ENCODE measurements at places on chromosomes 16 and 17. TPM values are rescaled to one million over a fixed set of nuclear protein-coding genes. Genes with fewer than 3 reads are reported as not detected.
A peak's percentile ranks its signal among the peaks of the same experiment; 100 is the strongest.

The ITGAX gene
- polyA plus RNA-seq, result 0.15 TPM

The SLC39A11 gene
- 19.0 TPM for polyA plus RNA-seq

The KCNAB3 gene
- polyA plus RNA-seq, result 2.2 TPM

The CACNG3 gene
- not detected for polyA plus RNA-seq

The CLEC10A gene
- not detected for polyA plus RNA-seq

The DNAH9 gene
- polyA plus RNA-seq, result not detected

The FOXN1 gene
- polyA plus RNA-seq, result not detected

The TMEM256 gene
- polyA plus RNA-seq, result 83.8 TPM

GRCh38 chr16:31561426-31562233, 33.9 kb downstream of the AHSP start:
- no peak for DNase-seq

- DNase-seq, result no peak
Observed at GRCh38 chr16:22375117-22375962, 921 bp upstream of the CDR2 start.

DNA sequence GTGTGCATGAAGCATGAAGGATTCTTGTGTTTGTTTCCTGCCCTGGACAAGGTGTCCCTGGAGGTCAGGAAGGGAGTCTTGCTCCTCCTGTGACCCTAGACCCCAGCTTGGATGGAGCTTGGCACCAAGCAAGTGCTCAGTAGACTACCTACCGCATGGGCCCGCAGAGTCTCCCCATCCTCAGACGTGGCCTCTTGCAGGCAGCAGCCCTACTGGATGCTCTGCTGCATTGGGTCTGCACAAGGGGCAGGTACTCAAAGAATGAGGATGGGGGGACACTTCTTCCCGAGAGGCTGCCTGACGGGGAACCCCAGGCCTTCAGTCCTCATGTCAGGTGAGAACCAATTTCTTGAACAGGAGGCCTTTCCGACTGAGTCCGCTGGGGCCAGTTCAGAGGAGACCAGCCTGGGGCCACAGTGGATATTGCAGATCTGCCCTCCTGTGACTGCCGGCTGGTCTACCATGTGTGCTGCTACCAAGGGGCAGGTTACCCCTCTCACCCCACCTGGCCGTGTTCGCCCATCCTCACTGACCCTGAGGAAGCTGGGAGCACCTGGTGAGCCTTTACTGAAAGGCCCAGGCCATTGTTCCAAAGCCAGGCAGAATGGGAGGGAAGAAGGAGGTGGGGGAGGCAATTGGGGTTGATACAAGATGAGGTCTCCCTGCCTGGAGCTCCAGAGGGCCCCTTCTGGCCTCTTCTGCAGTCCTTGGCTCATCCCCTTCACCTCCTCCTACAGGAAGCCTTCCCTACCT, 206.3 kb downstream of the RAB11FIP4 start:
- DNase-seq, result no peak

DNA sequence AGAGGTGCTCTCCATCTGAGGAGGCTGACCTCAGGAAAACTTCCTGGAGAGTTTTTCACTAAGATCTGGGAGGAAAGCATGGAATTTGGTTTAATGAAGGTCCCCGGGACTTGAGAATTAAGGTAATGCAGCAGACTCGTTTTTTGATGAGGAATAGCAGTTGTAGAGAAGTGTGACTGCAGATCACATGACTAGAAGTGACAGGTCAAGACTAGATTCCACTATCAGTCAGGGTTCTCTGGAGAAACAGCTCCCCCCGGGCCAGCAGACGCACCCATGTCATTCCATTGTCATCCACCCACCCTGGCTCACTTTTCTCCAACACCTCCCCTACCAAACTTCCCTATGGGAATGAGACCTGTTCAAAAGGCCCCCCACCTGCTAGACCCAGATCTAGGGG, 1.9 kb upstream of the DHRS13 start:
- DNase-seq, result no peak

- DNase-seq, result no peak
Observed at GRCh38 chr17:42087736-42088705, 10.3 kb downstream of the ZNF385C start.

DNA sequence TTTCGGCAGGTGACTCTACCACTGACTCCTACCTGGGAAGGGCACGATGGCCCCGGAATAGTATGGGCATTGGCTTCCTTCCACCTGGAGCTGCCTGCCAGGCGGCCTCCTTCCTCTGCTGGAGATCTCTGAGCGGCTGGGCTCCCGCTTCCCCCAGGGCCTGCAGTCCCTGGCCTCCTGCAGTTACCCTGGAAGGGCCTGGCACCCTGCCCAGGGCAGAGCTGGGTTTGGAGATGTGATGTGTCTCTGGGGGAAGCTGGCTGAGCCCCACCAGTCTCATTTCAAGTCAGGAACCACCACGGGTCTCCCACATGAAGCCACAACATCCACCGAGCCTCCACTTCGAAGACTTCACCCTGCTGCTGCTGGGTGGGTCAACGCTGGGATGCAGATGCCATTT, 97.9 kb downstream of the IRF8 start:
- no peak for DNase-seq

DNA sequence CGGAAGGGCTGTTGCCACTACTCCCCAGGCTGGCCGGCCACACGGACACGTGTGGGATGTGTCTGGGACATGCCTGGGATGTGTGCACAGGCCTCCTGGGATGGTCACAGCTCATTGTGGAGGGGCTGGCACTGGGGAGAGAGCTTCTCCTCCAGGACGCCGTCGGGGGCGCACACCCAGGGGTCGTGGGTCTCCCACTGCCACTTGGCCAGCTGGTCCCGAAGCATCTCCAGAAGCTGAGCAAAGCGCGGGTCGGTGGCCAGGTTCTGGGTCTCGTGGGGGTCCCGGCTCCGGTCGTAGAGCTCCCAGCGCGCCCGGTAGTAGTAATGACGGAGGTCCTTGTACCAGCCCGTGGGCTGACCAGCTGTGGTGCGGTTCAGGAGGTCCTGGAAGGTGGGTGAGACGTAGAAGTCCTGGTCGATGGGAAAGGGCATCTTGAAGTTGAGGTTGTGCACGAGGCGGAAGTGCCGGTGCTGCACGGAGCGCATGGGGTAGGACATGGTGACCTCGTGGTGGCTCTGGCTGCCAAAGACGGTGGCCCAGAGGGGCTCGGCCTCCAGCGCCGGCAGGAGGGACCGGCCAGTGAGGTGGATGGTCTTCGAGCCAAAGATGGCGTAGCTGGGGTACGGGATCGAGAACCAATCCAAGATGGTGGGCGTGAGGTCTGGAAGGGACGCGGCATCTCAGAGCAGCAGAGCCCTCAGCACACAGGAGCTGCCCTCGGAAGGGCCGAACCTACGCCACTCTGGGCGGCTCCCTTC, 9.6 kb downstream of the SGSH start:
- DNase-seq, result no peak

- peak; percentile 90 for DNase-seq
Observed at GRCh38 chr16:3819746-3820724, 60.5 kb downstream of the CREBBP start.

DNA sequence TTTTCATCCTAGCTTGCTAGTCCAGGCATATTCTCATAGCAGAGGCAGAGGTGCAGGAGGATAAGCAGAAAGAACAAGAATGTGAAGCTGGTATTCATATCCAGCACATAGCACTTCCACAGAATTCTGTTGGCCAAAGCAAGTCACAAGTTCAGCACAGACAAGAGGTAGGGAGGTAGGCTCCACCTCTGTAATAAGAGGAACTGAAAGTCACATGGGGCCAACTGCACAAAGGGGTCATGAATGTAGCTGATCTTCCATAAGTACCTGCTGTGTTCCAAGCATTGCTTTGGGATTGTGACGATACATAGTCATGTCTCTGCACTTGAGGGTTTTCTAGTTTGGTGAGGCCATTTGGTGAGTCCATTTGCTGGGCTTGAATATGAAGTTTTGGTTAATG, 110.8 kb upstream of the MPHOSPH6 start:
- no peak for DNase-seq

DNA sequence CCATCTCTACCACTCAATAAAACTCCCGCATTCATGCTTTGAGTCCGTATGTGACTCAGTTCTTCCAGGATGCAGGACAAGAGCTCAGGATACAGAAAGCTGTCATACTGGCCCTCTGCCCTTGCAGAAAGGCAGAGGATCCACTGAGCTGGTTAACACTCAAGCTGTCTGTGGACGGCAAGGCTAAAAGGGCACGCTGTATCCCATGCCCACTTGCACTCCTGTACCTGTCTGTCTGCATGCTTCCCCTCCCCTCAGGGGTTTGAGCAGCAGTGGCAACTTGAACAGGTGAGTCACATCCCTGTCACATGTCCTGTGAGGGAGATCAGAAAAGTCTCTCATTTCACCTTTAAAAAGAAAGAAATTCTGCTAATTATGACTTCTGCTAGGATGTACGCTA, 293.8 kb downstream of the HS3ST3B1 start:
- no peak for DNase-seq

GRCh38 chr16:5463820-5464219, 366.2 kb upstream of the EEF2KMT start:
- DNase-seq, result no peak

DNA sequence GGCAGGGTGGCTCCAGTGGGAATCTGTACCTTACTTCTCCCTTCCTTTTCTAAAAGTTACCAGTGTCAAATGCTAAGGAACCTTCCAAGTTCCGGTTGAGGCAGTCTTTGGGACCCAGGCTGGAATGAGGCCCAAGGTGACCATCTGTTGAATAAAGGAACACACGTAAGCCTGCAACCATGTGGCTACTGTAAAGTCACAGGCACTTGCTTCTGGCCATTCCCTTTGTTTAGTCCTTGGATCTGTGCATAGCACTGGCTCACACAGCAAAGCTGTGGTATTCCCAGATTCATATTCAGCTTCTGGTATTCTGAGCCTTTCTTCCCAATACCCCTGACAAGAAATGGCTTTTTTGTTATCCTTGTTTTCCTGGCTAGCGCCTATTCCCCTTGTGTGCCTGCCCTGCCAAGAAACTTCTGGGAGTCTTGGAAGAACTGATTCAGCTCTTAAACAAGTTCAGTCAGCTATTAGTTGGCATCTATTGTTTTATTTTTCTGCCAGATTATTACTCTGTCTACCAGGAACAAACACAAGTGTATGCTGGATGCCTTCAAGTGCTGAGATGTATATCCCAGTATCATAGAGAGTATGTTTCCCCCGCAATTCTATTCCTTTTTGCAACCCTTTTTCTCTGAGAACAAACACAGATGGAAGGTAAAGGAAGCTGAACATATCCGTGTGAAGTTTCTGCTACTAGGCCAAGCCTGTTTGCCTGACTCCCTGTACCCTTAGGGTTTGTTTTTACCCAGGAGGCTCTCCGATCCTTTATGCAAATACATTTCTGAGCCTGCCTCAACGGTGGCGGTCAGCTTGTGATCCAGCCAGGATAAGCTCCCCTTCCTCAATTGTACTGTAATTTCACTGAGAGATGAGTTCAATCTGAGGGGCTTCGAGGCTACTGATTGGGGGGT, 13.2 kb downstream of the TMEM238L start:
- DNase-seq, result no peak

DNA sequence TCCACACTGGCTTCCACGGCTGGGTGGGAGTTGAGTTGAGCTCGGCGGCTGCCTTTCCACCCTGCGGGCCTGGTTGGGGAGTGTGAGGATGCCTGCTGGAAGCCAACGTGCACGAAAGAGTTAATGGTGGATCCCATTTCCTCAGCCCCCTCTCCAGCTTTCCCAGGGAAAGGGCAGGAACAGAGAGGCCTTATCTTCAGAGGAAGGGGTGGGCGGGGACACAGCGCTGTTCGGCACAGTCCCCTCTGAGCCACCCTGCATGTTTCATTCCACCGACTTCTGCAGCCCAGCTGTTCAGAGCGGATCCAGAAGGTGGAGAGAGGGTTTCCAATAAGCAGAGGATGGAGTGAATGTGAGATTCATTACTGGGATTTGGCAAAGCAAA, 295.3 kb downstream of the SEC14L1 start:
- no peak for DNase-seq

DNA sequence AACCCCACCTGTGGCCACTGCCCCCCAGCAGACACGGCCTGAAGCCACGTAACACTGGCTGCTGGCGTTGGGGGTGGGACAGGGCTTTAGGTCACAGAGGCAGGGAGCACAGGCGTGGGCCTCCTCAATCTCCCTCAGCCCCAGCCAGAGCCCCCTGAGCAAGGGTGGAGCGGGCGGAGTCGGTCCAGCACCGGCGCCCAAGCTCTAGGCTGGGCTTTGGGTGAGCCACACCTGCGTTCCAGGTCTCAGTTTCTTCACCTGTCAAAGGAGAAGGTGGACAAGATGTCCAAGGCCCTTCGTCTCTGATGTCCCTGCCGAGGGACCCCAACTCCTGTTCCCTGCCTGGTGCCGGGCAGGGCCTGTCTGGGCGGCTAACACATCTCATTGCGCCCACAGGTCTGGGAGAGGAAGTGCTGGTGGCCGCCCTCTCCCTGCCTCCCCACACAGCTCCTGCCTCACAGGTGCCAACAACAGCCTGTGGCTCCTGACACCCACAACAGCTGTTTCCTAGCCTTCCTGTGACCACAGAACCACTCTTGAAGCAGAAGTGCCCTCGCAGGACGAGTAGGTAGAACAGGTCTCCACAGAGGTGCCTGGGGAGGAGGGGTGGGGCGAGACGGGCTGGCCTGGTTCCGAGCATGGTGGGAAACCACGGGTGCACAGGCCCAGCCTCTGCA, 12.0 kb downstream of the FAM83G start:
- no peak for DNase-seq

GRCh38 chr17:63095879-63096278, 129.8 kb downstream of the TANC2 start:
- no peak for DNase-seq

GRCh38 chr17:81616877-81617276, 20.0 kb downstream of the NPLOC4 start:
- no peak for DNase-seq

DNA sequence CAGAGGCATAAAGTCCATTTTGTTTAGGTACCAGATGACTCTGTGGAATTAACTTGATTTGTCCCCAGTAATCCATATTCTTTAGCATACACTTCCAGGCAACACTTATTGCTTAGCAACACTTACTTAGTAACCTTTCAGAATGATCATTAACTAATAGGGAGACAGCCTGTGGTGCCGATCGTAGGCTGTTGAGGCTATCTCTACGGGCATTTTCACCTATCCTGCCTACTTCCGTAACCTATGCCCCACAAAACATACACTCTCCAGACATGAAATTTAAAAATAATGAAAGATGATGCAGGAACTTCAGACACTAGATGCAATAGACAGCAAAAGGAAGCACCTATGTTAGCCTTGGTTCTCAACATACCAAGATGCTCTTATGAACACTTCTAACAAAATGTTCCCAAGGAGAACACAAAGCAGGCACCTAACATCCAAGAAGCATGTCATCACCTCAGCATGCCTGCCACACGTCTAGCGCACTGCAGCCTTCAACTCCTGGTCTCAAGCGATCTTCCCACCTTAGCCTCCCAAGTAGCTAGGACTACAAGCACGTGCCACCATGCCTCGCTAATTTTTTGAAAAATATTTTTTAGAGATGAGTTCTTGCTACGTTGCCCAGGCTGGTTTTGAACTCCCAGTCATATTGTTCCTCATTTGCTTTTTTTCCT, 34.5 kb downstream of the HLF start:
- DNase-seq, result no peak

DNA sequence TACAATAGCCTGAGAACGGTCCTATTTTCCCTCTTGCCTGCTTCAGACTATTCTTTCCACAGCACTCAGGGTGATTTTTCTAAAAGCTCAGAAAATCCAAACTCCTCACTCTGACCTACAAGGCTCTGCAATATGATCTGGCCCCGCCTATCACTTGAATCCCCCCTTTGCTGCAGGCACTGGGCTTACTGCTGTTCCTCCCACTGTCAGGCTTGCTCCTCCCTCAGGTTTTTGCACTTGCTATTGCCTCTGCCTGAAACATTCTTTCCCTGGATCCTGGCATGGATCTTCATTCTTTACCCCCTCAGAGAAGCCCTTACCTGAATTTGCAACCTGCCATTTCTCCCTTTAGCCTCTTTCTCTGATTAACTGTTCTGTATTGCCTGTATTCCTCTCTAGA, 52.3 kb downstream of the RPGRIP1L start:
- DNase-seq, result no peak

Data from AG04450 (cell line).